ENCODE measurements at places on chromosomes 1 and 21.

GRCh38 chr1:29912425-29912824 is 676.1 kb downstream of the PTPRU start:
- DNase-seq, result no peak

GRCh38 chr1:59139396-59139795 is 157.5 kb upstream of the FGGY start:
- no peak for DNase-seq

DNA sequence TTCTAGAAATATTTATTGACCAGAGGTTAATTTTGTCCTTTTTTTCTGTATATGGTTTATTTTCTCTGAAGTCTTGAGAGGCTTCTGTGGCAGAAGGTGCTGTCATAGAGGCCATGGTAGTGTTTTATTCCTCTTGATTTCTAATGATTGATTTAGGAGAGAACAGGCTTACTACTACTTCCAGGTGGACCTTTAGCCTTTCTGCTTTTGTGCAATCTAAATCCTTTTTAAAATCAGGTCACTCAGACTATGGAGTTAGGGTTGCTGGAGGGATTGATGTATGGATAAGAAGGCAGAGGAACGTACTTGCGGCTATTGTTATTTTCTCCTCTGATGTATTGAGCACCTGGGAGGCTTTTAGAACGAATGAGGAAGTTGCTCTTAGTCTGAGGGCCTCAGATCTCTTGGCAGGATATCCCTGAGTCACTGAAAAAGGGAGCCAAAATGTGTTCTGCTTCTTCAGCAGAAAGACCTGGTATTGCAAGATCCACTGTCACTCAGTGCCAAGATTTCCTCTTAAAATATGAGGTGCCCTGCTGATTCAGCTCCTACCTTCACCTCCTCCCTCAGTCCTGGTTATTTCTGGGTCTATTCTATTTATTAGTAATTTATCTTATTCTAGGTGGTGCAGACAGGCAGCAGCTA is 277.4 kb downstream of the ZNF648 start:
- no peak for DNase-seq

- DNase-seq, result no peak
These were observed 12.0 kb upstream of the SLAMF6 start for GRCh38 chr1:160534823-160535605.

DNA sequence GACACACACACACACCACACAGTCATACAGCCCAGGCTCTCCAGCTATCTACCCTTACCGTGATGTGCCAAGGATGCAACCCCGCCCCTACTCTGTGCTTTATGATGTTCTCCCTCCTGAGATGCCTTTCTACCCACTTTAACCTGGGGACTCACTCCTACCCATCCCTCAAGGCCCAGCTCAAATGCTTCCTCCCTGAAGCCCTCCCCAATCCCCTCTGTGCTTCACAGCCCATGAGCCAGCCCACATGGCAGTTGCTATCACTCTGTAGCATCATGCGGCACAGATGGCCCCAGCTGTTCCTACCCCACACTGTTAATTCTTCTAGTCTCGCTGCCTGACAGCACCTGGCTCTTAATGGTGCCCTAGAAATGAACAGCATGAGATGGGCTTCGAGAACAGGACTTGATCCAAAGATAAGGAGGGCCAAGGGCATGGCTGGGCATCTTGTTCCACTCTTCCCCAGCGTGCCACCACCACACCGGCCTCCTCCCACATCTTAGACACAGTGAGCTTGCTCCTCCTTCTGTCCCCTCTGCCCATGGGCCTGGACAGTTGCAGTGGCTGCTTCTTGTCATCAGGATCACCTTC is 109.8 kb downstream of the GLIS1 start:
- DNase-seq, result no peak

All from T-helper 22 cell (primary cell).